Anterior cingulate cortex (tissue), 58 donors: ENCODE measurements at places on chromosomes 3 and 15.

DNA sequence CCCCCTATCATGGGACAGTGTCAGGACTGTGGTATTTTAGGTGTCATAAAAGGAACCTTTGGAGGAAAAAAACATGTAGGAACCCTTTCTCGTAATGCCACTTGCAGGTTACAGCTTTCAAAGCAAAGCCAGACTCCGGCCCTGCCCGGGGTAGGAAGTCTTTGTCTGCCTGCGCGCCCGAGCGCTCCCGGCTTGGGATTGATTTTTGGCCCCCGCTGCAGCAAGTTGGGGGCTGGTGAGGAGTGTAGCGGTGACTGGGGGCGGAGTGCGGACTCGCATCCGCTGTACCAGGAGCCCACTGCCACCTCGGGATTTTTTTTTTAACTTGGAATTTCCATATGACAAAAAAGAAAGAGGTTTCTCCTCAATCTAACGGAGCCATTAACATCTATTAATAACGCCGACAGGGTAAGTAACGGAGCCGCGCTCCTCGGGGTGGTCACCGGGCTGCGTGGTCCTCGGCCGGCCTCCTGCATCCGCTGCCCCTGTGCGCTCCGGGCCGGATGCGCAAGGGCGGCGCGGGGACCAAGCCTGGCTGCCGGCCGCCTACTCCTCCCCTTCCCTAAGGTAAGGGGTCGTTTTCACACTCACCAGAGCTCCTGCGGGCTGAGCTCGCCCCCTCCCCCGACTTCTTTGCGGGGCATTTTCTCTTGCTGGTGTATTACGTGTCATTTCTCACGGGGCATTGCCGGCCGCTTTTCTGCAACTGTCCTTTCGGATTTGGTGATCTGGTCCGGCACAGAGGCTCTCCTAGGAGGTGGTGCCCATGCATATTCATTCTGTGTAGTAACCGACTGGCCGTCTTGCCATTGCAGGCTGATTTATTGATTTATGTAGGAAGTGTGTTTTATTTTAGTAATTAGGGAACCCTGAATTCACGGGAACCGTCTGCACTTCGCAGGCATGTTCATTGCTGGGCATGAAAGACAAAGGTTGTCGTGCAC, 219.8 kb upstream of the TOPAZ1 start:
- DNase-seq: no peak

DNA sequence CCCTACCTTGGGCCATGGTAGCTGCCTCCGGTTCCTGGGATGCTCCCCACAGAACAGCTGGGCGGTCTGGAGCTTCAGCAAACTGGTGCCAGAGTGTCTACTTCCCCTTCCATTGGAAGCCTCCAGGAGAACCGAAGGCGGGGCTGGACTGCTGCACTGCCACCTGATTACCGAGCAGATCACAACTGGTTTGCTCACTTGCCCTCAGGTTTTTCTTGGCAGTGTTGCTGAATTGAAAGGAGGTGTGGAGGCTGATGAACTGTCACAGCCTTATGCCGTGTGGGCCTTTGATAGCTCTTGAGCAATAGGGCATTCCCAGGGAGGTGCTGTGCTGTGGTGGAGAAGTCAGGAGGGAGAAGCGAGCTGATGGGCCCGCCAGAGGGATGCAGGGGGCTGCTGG, at the start of gene TGM5:
TSS of gene TGM5 (minus strand) at position 95 of the 400 bp plus-strand sequence. CDS start at position 16, 79 bp downstream.
- no peak for DNase-seq

- no peak for DNase-seq
Observed at GRCh38 chr15:40493089-40493840, 22.5 kb downstream of the CHST14 start.

- no peak for DNase-seq
Observed at GRCh38 chr3:177893331-177893730, 642.9 kb upstream of the KCNMB2 start.

- no peak for DNase-seq
Observed at GRCh38 chr15:67136802-67137201, 71.4 kb downstream of the SMAD3 start.

DNA sequence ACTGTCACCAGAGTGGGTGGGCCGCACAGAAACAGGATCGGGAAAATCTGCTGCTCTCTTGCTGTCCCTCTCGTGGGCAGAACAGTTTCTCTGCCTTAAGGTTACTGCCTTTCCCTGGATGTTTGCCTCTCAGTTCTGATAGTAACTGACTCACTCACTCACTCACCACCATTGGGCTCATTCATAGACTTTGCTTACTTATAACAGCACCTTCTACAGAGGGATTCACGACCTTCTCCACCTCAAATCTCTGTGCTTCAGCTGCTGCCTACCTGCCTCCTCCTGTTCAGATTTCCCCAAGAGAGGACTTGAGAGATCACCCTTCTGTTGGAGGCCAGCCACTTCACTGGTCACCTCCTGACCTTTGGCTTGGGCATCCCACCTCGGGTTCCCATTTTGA, 147.7 kb upstream of the ICE2 start:
- DNase-seq: no peak

DNA sequence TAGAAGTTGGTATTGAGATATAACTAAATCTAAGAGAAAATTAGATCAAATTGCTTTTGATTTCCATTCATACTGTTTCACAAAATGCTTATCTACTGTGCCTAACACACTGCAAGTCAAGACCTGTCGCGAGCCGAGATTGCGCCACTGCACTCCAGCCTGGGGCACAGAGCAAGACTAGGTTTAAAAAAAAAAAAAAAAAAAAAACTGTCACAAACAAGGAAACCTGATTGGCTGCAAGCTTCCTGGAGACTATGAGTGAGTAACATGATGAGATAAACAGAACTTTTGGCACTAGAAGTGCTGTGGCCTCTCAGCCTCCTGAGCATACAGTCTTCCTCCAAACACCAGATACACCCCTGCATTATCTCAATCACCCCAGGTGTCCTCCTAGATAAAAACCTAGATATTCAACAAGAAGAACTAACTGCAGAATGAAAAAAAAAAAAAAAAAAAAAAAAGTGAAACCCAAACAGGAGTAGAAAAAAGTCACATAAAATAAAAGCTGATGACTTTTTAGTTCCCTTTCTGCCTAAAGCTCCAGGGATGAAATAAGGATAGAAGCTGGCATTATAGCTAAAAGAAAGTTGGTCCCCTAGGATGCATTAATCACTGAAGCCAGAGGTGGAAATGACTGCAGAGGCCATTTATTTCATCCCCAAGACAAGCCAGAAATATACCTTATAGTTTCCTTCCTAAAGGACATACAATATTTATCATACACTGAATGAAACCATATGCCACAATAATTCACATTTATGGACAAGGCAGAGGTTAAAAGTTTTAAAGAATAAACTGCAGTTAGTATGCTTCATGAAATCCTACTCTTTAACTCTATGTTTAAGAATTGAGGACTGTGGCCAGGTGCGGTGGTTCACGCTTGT, 82.4 kb downstream of the P3H2 start:
- no peak for DNase-seq

DNA sequence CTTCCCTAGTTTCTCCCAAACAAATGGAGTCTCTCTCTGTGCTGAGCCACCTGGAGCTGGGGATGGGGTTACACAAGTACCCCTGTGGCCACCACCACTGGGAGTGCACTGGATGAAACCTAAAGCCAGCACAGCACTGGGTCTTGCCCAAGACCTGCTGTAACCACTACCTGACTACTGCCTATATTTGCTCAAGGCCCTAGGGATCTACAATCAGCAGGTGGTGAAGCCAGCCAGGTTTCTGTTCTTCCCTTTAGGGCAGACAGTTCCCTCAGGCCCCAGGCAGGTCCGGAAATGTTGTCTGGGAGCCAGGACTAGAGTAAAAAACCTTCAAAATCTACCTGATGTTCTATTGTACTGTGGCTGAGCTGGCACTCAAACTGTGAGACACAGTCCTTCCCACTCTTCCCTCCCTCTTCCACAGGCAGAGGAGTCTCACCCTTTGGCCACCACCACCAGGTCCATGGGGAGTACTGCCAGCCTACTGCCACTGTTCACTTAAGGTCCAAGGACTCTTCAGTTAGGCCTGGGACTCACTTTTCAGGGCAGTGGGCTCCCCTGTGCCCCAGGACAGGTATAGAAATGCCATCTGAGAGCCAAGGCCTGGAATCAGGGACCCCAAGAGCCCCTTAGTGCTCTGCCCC, 23.8 kb downstream of the C3orf20 start:
- DNase-seq: no peak

GRCh38 chr3:171807129-171807675, 3.1 kb downstream of the PLD1 start:
- DNase-seq: no peak
